ENCODE measurements at places on chromosomes 13 and 19.
A peak's percentile ranks its signal among the peaks of the same experiment; 100 is the strongest.

- peak; percentile 51 for DNase-seq
Measured at GRCh38 chr19:42433503-42434260, 6.5 kb upstream of the LIPE start.

DNA sequence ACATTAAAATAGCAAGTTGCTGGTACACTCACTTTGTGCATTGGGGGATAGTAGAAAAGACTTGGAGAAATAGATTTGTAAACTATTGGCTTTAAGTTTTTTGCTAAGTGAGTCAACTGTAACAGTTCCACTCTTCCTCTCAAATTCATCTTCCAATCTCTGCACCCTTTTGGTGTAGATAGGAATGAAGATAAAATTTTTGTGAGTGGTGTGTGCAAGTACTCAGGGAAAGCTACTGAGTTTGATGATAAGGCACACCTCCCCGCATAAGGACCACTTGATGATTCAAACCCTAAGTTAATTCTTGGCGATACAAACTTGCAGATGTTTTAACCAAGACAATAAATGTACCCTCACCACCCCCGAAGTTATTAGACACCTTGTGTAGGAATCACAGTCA is 168.3 kb upstream of the SLITRK1 start:
- DNase-seq, result no peak

- no peak for DNase-seq
Measured at GRCh38 chr13:99061411-99061810, 83.5 kb upstream of the DOCK9 start.

- DNase-seq, result peak; percentile 50
Measured at GRCh38 chr19:17775991-17776803, 18.7 kb upstream of the B3GNT3 start.

DNA sequence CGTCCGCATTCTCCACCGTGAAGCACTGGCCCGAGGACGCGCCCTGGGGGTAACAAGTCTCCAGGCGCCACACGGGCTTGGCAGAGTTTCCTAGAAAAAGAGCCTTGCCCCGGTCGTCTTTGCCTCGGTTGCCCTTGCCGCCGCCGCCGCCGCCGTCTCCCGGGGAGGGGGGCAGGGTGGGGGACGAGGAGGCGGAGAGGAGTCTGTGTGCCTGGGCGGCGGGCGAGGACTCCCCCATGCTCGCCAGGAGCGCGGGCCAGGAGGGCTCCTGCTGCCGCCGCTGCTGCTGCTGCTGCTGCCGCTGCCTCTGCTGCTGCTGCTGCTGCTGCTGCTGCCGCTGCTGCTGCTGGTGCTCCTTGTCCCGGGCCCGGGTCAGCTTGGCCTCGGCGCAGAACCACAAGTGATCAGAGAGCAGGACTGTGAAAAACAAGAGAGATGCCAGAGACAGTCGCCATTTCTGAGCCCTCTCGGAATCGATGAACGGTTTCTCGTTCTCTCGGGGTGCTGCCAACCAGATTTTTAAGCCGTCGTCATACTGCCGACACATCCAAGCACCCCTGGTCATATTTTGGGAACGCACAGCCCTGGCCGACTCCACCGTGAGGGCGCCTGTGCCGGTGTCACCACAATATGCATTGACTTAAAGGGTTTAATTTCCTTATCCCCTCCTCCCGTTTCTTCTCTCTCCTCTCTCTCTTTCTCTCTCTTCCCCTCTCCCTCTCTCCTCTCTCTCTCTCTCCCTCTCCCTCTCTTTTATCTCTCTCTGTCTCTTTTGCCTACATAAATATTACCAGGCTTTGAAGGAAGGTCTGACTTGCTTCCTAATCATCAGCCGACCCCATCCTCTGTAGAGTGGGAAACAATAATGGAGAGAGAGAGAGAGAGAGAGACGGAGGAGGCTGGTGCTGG is 349.1 kb downstream of the LIG4 start:
- no peak for DNase-seq

DNA sequence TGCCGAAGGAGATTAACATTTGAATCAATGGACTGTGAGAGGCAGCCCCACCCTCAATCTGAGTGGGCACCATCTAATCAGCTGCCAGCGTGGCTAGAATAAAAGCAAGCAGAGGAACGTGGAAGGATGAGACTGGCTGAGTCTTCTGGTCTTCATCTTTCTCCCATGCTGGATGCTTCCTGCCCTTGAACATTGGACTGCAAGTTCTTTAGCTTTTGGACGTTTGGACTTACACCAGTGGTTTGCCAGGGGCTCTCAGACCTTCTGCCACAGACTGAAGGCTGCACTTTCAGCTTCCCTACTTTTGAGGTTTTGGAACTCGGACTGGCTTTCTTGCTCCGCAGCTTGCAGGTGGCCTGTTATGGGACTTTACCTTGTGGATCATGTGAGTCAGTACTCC is 14.7 kb downstream of the NHLRC3 start:
- DNase-seq, result no peak

GRCh38 chr19:934197-934840 is 8.5 kb downstream of the ARID3A start:
- no peak for DNase-seq

GRCh38 chr13:80006940-80007339 is 334.0 kb downstream of the SPRY2 start:
- no peak for DNase-seq

DNA sequence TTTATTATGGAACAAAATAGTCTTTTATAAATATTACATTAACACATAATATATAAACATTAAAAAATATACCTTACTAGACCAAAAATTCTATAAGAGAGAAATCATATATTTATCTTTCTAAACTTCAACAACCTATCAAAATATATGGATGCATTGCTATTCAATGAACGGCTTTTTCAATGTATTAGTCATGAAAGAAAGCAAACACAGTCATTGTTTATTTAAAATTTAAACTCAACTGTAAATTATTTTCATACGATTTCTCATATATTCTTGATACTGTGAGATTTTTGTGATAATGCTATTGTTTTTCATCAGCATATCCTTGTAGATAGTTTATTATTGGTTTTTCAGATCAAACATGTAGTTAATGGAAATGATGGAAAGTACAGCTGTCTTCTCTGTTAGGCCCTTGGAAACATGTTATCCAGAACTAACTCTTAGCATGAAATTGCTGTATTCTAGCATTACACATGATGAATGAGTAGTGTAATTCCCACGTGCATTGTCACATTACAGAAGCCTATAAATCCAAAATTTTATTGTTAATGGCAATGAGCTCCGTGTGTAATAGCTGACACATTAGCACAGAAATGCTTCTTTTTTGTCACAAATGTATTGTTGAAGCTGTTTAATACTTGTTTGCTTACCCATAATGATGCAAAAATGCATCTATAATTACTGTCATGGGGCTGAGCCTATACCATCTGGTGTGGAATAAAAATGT is 1639.9 kb downstream of the SLITRK5 start:
- DNase-seq, result no peak

GRCh38 chr13:69199664-69200063 is 908.0 kb upstream of the ATXN8OS start:
- no peak for DNase-seq

DNA sequence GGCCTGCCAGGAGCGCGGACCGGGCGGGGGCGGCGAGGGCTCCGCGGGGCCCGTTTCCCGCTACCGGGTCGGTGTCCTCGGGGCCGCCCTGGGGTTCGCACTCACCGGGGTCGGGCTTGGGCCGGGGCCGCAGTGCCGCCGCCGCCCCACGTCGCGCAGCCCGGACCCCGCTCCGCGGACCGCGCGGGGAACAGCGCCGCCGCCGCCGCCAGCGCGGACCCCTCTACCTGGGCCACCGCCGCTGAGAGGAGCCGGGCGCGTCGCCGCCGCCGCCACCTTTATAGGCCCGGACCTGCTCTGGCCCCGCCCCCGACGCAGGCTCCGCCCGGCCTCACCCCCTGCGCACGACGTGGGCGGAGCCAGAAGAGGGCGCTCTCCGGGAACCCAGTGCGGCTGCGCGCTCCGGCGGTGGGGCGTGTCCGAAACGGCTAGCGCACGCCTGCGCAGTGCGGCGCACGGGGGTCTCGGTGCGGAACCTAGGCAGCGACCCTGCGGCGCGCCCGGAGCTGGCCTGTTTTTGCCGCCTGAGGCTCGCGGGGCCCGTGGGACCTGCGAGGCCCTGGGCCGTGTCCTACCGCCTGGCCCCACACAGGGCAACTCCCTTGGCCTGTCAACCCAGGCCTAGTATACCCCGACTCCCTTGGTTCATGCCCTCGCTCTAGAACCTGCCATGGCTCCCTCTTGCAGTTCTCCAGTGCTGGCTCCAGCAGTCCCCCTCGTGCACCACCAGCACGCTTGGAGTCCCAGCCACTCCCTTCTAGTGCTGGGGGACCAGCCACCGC is at the start of gene MKNK2:
MKNK2 (minus strand) TSS at position 254 of the 782 bp plus-strand sequence. CDS start 393 bp downstream, outside the sequence.
- DNase-seq, result peak; percentile 94

DNA sequence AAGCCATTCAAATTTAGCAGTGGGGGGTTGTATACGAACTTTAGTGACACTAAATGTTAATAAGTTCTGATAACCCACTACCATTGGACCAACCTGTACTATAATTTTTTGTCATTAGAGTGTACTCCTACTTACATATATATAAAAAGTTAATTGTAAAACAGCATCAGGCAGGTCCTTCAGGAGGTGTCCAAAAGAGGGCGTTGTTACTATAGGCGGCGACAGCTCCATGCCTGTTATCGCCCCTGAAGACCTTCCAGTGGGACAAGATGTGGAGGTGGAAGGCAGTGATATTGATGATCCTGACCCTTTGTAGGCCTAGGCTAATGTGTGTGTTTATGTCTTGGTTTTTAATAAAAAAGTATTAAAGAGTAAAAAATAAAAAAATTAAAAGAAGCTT is 27.5 kb downstream of the SPRYD7 start:
- no peak for DNase-seq

DNA sequence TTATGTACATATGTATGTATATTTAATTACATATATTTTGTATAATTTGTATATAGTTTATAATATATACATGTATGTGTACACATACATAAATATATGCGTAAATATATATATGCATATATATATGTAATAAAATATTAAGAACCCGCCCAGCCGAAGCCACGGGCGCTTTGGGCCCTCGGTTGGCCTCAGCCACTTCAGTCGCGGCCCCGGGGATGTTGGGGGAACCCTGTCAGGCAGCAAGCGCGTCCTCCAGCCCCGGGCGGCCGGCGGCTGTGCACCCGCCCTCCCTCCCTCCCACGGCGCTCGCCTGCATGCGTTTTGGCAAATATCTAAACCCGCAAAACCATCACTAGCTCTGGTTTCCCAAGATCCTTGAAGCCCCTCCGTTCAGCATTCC is 7.9 kb upstream of the ZNF606 start:
- DNase-seq, result no peak
